Naive B cell (primary cell): ENCODE measurements at places on chromosomes 7 and 10. TPM values are rescaled to one million over a fixed set of nuclear protein-coding genes. Genes with fewer than 3 reads are reported as not detected.

GNAI1 gene
- polyA plus RNA-seq: 1.1 TPM

DNA sequence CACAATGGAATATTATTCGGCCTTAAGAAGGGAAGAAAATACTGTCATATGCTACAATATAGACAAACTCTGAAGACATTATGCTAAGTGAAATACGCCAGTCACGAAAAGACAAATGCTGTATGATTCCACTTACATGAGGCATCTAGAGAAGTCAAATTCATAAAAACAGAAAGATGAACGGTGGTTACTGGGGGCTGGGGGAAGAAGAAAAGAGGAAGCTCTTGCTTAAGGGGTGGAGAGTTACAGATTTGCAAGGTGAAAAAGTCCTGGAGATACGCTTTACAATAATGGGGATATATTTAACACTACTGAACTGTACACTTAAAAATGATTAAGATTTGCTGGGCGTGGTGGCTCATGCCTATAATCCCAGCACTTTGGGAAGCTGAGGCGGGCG is 49.0 kb downstream of the PSMC2 start:
- H3K36me3 ChIP-seq: no peaks in the 10 kb centered on the region
- DNase-seq: no peak
- no peak overlapping the region for H3K27ac ChIP-seq
- H3K4me3 ChIP-seq: no peak overlapping the region

- DNase-seq: no peak
- H3K36me3 ChIP-seq: no peaks in the 10 kb centered on the region
- no peak overlapping the region for H3K4me3 ChIP-seq
- peaks cover 27% of the 10 kb centered on the region for H3K4me1 ChIP-seq
- H3K27ac ChIP-seq: no peak overlapping the region
These were observed 39.6 kb upstream of the ANK3 start for GRCh38 chr10:60429084-60429849.

GRCh38 chr10:80709866-80710265 is 172.2 kb downstream of the SH2D4B start:
- H3K4me1 ChIP-seq: no peaks in the 10 kb centered on the region
- no peak overlapping the region for H3K4me3 ChIP-seq
- no peak overlapping the region for H3K27ac ChIP-seq
- DNase-seq: no peak
- H3K36me3 ChIP-seq: no peaks in the 10 kb centered on the region

DNA sequence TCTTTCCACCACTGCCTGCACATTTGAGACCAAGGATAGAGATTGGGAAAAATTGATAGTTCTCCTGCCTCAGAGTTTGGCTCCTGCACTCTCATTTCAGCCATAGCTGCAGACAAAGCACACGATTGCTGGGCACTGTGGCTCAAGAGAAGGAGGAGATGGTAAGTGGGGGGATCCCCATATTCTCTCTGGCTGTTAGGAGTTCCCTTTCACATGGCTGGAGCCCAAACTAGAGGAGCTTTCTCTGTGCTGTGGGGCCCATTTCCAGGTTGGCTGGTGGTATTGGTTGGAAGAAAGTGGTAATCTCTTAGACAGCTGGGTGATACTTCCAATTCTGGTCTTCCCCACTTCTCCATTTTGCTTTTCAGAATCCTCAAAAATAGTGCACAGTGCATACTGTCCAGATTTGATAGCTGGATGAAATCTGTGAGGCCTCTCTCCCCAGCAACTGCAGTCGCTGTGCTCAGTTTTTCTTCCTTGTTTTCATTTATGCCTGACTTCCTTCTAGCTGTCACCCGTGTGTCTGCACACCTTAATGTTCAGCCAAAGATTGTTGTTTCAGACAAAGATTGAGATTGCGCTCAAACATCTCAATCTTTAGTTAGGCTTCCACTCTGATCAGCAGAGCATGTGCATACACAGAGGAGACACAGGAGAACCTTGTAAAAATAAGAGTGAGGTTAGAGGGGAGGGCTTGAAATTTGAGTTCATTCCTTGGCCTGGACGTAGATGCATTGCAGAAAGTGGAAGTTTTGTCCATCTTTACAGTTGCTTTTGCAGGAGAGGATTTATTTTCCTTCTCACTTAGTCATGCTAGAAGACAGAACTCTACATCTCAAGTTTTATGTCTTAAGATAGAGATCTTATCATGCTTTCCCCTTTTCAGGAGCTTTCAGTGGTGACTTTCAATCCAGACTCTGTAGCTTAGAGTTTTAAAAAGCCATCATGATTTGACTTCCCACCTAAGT is 28.6 kb downstream of the RABGEF1 start:
- H3K27me3 ChIP-seq: no peaks in the 10 kb centered on the region
- peaks cover 72% of the 10 kb centered on the region for H3K4me1 ChIP-seq
- H3K4me3 ChIP-seq: peak overlapping the region; percentile 59
- peak overlapping the region; percentile 91 for H3K27ac ChIP-seq

CABCOCO1 gene
- polyA plus RNA-seq: not detected

SFTPA1 gene
- not detected for polyA plus RNA-seq

GRCh38 chr10:62990126-62990525 is 143.0 kb upstream of the NRBF2 start:
- no peak overlapping the region for H3K4me3 ChIP-seq
- no peaks in the 10 kb centered on the region for H3K36me3 ChIP-seq
- H3K27me3 ChIP-seq: peaks cover 14% of the 10 kb centered on the region

DNA sequence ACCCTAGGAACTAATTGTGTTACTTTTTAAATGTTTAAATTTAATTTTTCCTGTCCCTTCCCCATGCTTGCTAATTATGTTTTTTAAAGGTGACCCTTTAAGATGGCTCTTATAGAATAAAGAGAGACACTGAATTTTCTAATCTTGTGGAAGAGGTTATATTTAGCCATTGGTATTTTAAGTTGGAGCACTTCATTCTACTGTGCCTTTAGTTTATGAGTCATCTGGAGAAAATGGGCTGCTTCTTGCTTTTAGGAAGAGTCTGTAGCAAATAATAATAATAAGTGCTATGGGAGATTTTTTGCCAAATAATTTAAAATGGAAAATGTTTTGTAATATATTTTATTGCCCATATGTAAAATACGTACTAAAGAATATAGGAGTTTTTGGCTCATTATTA is 139.7 kb downstream of the ADK start:
- no peaks in the 10 kb centered on the region for H3K27me3 ChIP-seq
- peak overlapping the region; percentile 58 for H3K27ac ChIP-seq
- peaks cover 2% of the 10 kb centered on the region for H3K36me3 ChIP-seq
- DNase-seq: no peak
- H3K4me1 ChIP-seq: peaks cover 66% of the 10 kb centered on the region

DNA sequence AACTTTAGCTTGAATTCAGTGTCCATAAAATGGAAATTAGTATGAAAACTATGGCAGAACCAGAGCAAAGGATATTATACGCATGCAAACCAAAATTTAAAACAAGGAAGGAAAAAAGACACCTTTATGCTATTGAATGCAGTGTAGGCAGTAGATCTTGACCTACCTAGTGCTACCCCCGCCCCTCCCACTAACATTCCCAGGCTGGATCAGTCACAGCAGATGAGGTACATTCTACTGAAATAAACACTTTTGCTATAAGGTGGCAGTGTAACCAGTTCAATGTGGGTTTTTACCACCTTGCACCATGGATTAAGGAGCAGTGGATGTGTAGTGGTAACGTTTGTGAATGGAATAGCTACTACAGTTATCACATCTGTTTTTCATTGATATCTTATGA is 27.9 kb downstream of the SRI start:
- no peaks in the 10 kb centered on the region for H3K36me3 ChIP-seq
- H3K27ac ChIP-seq: no peak overlapping the region
- DNase-seq: no peak

GRCh38 chr7:99404235-99404976 is 4.0 kb downstream of the PDAP1 start:
- DNase-seq: no peak
- peaks cover 20% of the 10 kb centered on the region for H3K36me3 ChIP-seq
- no peaks in the 10 kb centered on the region for H3K27me3 ChIP-seq
- H3K27ac ChIP-seq: peak overlapping the region; percentile 67

TMEM130 gene
- polyA plus RNA-seq: not detected

DNA sequence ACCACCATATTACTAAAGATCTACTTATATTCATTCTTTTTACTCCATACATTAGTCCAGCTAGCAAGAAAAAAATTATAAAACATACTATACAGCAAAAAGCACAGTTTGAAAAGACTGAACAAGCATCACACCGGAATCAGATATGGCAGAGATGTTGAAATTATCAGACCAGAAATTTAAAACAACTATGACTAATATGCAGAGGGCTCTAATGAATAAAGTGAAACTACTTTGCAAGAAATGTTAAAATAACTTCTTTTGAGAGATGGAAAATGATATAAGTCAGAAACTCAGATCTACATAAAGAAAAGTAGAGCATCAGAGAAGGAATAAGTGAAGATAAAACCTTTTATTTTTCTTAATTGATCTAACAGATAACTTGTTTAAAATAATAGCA is 50.9 kb downstream of the SGCE start:
- H3K4me1 ChIP-seq: peaks cover 8% of the 10 kb centered on the region
- no peak overlapping the region for H3K4me3 ChIP-seq
- H3K27me3 ChIP-seq: peaks cover 5% of the 10 kb centered on the region
- no peak overlapping the region for H3K27ac ChIP-seq

- DNase-seq: no peak
- H3K4me3 ChIP-seq: no peak overlapping the region
- no peaks in the 10 kb centered on the region for H3K4me1 ChIP-seq
- H3K27me3 ChIP-seq: peaks cover 21% of the 10 kb centered on the region
These were observed 29.1 kb downstream of the GIMAP5 start for GRCh38 chr7:150766334-150766709.

- H3K36me3 ChIP-seq: peaks cover 10% of the 10 kb centered on the region
- H3K4me1 ChIP-seq: no peaks in the 10 kb centered on the region
- no peak for DNase-seq
- no peak overlapping the region for H3K27ac ChIP-seq
These were observed 606.0 kb upstream of the GALNT17 start for GRCh38 chr7:70525991-70526390.
